Right ventricle myocardium inferior (tissue), 1 donor: ENCODE measurements at places on chromosomes 1 and 21. TPM values are rescaled to one million over a fixed set of nuclear protein-coding genes. Genes with fewer than 3 reads are reported as not detected.

DNA sequence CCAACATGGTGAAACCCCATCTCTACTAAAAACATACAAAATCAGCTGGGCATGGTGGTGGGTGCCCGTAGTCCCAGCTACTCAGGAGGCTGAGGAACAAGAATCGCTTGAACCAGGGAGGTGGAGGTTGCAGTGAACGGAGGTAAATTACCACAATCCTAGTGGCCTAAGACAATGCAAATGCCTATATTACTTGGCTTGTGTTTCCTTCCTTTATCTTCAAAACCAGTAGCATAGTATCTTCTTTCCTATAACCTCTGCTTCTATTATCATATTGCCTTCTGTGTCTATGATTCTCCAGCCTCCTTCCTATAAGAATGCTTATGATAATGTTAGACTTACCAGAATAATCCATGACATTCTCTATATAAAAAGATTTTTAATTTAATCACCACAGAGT is 156.2 kb upstream of the RGS18 start:
- DNase-seq, result no peak

The GPR161 gene
- 3.0 TPM for total RNA-seq

DNA sequence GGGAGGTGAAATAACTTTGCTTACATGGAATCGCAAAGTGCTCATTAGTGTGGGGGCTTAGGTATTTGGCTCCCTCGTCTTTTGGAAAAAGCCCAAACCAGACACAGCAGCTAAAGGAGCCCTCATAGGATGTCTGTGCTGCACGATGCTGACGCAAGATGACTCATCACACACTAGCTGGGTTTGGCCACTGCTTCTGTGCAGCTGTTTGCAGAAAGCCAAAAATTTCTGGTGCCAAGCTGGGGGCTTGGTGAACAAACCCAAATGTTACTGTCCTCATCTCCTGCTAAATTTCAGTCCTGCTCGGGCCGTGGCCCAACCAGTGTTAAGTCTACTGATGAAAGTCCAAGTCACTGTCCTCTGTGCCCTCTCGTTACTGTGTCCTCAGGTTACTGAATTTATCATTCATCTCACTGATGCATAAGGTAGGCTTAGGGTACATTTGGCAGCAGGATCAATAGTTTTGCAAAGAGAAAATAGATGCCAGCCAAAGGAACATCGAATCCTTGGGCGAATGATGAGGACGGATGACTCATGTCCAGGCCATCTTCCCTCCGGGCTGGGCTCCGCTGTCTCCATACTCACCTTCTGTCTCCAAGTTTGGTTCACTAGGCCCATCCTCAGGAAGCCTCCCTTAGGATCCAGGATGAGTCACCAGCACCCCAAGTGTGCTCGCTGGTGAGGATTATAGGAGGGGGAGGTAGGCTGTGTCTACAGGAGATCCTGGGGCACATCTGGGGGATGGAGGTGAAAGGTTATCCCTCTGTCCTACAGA is 177.7 kb downstream of the ADSS2 start:
- DNase-seq, result peak; percentile 70

GRCh38 chr1:231116738-231117137 is 45.1 kb upstream of the TRIM67 start:
- DNase-seq, result no peak

GRCh38 chr21:19018529-19018928 is 614.9 kb upstream of the TMPRSS15 start:
- no peak for DNase-seq

The C1orf185 gene
- not detected for total RNA-seq

The CR1L gene
- not detected for total RNA-seq
